Ovary (tissue), 10 donors: ENCODE measurements at places on chromosomes 13 and 19. TPM values are rescaled to one million over a fixed set of nuclear protein-coding genes. Genes with fewer than 3 reads are reported as not detected.
A peak's percentile ranks its signal among the peaks of the same experiment; 100 is the strongest.

Gene FRY
- polyA plus RNA-seq, result 19.4 TPM

Gene KLK5
- not detected for polyA plus RNA-seq

Gene CBLC
- polyA plus RNA-seq, result 0.08 TPM

Gene SIGLEC10
- 1.3 TPM for polyA plus RNA-seq

Gene ERF
- polyA plus RNA-seq, result 31.7 TPM

Gene CD209
- polyA plus RNA-seq, result 26.1 TPM

DNA sequence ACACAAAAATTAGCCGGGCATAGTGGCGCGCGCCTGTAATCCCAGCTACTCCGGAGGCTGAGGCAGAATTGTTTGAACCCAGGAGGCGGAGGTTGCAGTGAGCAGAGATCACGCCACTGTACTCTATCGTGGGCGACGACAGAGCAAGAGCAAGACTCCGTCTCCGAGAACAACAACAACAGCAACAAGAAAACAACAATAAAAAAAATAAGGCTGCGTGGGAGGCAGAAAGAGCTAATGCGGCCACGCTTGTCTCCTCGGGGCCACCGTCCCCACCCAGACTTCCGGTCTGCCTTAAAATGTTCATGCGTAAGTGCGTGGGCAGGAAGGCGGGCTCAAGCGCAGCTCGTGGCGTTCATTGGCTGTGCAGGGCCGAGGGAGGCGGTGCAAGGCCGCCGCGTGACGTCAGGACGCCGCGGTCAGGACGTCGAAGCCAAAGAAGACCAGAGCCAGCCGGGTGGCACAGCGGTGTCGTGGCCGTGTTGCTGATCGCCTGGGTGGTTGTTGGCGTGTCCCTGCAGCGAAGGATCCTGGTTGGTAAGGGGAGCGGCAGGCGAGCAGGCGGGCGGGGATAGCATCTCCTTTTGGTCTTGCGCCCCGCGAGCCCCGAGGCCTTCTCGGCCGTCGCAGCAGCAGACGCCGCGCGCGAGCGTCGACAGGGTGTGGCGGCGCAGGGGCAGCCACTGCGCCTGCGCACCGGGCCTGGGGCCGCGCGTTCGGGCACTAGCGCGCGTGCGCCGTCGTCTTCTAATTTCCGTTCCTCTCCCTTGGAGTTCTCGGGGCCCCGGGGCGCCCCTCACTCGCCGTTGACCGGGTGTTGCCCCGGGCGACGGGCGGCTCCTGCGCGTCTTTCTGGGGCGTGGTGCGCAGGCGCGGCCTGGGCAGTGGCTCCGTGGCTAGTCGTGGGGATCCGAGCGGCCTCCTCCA, at the start of gene LENG8:
Gene LENG8 (plus strand): TSS at position 426 of the 927 bp plus-strand sequence. CDS start 2,146 bp downstream, outside the sequence.
- DNase-seq, result peak; percentile 99

DNA sequence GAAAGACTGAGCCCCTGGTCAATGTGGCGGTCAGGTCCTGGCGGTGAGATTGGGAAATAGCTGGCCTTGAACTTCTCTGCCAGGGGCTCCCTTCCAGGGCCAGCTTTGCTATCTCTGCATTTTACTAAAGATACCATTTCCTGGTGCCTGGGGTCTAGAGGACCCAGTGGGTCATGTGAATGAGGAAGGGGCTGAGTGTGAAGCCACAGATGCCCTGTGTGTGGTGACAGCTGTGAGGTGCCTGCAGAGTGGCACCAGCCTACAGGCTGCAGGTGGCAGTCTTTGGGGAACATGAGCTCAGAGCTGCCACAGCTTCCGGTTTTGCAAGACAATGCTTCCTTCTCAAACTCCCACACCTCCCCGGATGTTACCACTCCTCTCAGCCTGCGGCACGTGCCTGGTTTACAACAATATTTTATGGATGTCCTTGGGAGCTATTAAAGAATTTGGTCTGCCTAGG, 5.2 kb upstream of the MLNR start:
- DNase-seq, result no peak

- no peak for DNase-seq
These were observed 38.0 kb downstream of the FBN3 start for GRCh38 chr19:8111376-8111775.

GRCh38 chr19:30634996-30635975, 263.1 kb downstream of the ZNF536 start:
- DNase-seq, result no peak

DNA sequence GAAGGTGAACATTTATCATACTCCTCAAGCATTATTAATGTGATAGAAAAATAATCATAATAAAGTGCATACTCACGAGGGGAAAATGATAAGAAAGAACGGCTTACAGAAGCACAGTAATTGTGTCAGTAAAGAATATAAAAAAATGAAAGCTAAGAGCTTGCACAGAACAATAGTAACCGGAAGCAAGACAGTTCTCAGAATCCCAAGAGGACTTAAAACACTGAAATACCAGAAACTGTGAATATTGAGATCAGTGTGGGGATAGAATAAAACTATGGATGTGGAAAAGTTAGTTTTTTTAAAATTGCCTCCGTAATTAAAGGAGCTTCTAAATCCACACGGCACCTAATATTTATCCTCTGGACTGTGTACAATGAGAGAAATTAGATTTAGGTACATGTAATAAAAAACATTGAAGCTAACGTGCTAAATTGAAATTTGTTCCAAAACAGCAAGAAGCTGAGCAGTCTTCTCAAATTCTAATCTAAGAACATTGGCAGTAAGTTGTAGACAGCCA, 482.7 kb downstream of the SLITRK6 start:
- DNase-seq, result no peak

GRCh38 chr13:41352935-41353840, 42.1 kb downstream of the NAA16 start:
- DNase-seq, result no peak

DNA sequence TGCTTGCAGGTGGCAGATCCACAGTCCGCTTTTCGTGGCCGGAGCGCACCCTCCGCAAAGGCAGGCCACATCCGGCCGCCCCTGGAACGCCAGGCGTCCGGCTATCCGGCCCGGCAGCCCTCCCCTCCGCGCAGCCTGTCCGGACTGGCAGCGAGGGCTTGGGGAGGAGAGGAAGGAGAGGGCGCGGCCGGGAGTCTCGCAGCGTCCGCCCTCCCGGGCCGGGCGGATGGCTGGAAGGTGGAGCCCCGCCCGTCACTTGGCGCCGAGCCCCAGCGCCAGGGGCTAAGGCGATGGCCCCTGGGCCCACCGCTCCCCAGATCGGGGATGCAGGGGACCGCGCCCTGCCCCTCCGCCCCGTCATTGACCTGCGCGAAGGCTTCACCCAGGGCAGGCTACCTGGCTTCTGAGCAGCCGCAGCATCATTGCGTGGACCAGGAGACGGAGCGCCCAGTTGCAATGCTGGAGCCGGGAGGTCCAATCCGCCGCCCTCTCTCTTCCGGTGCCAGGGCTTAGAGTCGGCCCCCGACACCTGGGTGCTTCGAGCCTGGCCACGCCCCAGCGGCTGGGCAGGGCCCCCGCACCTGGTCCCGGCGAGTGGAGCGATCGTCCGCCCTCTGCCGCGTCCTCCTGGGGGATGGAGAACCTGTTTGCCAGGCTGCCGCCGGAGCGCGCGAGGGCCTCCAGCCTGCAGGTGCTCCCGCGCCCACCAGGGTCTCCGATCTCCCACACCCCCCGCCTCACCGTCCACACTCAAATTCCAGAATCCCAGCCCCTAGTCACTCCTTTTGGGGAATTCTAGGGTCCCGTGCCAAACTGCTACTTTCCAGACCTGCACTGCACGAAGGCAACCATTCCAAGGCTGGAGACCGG, at the start of gene FUT1:
Gene FUT1 (minus strand): TSS at position 146 of the 870 bp plus-strand sequence. CDS start 1,360 bp downstream, outside the sequence.
- DNase-seq, result no peak

- no peak for DNase-seq
These were observed 356.1 kb downstream of the FGF14 start for GRCh38 chr13:102045731-102046130.

GRCh38 chr13:111908981-111909380, 158.0 kb upstream of the SOX1 start:
- peak; percentile 3 for DNase-seq

DNA sequence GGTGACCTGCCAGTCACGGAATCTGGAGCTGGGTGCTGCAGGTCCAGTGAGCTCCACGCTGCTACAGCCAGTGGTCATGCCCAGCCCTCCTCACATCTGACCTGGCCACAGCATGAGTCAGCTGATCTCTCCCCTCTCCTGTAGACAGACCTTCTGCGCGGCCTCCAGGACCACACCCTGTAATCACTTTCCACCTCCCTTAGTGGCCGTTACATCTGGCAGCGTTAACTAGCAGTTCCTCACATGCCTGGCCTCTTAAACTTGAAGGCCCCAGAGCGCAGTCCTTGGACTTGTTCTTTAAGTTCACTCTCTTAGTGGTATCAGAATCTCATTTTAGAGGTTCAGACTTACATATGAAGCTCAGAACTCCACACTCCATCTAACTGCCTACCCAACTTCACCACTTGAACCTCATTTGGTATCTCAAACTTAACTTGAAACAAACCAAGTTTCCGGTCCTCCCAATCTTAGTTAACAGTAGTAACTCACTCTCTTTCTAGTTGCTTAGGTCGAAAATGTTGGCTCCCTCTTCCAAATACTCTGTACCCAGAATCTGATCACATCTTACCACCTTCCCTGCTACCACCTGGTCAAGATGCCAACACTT, 22.7 kb downstream of the MIPEP start:
- DNase-seq, result no peak

DNA sequence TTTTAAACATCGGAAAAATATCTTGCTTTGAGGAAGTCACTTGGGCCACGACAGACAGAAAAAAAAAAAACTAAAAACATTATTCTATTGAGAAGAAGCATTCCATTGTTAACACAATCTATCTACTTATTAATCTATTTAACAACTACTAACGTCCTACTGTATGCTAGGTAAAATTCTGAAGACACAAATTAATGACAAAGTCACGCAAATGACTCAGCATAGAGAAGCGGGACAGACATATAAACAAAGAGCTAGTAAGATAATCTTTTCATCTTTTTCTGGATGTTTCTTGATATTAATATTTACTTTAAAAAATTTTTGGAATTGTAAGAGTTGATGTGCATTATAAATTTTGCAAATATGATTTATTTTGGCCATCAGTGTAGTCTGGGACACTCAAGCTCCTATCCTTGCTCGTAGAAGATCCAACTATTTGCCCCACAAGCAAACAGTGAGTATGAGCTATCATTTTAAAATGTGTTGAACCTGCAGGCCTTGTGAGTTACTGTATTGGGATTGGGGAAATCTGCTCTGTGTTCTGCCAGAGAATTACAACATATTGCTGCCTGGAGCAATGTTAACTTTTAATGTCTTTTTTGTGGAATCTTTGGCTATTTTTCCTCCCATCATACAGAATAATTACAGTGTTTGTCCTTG, 109.1 kb downstream of the PCDH9 start:
- no peak for DNase-seq

DNA sequence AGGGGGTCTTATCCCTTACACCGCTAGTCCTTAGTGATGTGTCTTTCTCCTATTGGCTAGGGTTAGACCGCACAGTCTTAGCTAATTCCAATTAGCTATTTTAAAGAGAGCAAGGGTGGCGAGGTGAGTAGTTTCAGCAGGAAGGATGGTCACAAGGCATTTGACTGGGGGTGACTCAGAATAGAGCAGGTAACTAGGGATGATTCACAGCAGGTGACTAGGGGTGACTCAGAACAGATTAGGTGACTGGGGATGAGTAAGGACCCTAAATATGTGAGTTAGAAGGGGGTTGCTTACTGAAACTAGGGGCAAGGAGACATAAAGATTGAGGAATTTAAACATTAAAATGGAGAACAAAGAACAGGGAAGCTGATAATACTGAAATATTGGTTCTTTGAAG, 64.3 kb downstream of the ZNF66 start:
- DNase-seq, result no peak

- no peak for DNase-seq
These were observed 389.8 kb downstream of the TBC1D4 start for GRCh38 chr13:75092143-75092542.

DNA sequence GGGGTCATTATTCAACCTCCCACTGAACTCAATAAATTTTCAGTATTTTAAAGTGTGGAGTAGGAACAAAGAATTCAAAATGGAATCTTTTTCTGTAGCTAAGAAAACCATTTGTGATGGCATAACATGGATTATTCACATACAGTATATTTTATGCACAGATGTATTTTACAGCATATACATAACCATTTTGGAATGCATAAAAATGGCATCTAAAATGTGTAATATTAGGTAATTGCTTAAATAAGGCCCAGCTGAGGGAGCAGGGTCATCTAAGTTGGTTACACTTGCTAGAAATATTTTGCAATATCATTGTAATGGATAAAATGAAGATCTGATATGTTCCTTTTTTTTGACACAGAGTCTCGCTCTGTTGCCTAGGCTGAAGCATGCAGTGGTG, 146.9 kb downstream of the LMO7 start:
- DNase-seq, result no peak

DNA sequence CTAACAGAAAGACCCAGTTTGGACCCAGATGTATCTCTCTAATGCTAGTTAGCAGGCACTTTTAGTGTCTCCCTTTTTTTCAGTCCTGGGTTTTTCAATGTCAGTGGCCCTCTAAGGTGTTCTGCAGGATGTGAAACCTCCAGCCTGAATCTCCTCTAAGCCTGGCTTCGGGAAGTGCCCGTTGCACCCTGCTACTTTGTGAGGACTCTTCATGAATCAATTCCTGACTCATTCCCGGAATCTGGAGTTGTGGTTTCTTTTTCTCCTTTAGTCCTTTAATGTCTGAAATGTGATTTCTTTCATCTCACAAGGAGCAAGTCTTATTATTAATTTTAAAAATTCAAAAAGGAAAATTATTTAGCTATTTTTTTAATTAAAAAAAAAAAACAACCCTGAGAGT, 116.0 kb downstream of the ZNF536 start:
- no peak for DNase-seq

DNA sequence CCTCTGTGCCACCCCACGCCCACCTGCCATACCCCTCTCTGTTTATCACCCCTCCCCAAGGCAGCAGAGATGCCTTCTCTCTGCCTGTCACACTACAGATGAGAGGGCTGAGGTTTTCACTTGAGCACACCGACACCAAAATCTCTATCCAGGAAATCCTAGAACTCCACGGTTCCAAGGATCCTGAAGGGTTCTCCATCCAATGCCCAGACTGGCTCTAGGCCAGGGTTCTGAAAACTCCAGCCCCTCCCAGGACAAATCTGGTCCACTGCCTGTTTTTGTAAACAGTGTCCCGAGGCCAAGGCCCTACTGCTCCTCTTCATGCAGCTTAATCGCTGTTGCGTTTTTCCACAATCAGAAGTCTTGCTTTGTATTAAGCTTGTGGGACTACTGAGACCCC, 20.1 kb downstream of the TLE2 start:
- no peak for DNase-seq

DNA sequence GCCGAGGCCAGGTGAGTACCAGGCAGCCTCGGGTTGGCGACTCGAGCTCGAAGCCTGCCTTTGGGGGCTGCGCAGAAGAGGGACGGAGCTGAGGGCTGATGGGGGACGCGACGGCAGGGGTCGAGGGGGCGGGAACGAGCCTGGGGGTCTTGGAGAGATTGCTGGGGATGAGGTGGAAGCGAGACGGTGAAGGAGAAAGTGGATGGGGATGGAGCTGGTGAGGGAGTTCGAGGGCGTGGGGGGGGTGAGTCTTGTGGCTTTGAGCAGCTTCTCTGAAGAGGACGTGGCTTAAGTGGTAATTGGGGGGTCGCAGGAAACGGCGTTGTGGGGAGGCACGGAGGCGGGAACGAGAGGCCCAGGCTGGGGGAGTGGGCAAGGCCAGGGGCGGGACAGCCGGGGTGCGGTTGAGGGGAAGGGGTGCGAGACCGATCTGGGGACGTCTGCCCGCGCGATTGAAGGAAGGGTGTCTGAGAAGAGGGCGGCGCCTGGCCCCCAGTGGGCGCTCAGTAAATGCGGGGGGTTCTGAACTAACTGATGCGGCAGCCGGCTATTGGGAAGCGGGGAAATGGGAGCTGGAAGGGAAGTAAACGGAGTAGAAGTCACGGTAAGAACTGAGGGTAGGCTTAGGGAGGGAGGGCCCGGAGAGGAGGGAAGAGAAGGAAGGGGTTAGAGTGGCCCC, 426 bp downstream of the MYO9B start:
- peak; percentile 44 for DNase-seq
